Activated gamma-delta T cell treated with Interleukin-2 at 50 U/mL for 16 hours (primary cell): ENCODE measurements at places on chromosomes 3 and 15.
A peak's percentile ranks its signal among the peaks of the same experiment; 100 is the strongest.

DNA sequence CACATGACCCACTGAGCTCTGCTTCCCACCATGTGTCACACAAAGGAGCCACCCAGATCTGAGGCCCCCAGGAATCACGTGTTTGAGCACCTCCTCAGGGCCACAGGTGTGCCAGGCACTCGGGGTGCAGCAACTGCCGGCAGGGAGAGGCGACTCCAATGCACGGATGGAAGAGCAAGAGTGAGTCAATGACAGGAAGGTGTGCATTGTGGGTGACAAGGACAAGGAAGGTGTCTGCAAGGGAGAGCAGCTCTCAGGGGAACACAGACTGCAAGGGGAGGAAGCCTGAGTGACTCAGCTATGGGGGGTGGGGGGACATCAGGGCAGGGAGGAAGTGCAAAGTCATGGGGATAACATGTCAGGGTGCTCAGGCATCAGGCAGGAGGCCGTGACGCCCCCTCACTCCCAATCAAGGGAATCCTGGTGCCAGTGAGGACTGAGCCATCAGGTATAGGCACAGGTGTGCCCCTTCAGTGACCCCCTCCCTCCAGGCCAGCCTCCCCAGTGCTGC lies 67.4 kb downstream of the NUP210 start:
- peak; percentile 49 for DNase-seq

DNA sequence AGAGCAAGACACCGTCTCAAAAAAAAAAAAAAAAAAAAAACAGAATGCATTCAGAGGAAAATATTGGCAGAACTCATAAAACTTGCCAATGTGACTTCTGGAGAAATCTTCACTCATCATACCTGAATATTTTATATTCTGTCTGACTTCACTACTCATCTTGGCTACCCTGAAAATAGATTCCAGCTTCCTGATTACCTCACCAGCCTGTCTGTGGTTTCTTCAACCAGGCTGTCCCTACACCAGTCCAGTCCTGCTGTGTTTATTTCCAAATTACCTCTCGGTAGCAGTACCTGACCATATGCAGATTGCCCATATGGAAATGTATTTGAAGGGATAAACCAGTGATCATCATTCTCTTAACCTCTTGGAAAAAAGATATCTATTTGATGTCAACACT lies 9.3 kb upstream of the P3H2 start:
- no peak for DNase-seq

- DNase-seq: no peak
These were observed 216.9 kb downstream of the ROBO2 start for GRCh38 chr3:77256584-77257503.

DNA sequence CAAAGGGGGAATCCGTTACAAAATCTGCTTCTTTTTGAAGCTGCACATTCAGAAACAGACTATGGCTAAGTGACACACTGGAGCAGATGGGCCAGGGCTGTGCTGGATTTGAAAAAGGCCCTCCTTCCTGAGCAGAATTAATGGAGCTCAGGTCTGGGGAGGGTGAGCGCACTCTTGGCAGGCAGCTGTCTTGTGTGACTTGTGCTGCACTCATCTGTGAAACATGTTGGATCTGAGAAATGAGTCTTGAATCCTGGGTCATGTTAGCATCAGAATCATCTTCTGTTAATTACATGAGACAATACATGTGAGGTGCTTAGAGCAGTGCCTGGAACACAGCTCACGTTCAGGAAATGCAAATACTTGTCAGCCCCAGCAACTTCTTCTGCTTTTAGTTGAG lies 219.6 kb downstream of the THSD4 start:
- DNase-seq: no peak
